GM23248 (cell line): ENCODE measurements at places on chromosomes 2 and 18. TPM values are rescaled to one million over a fixed set of nuclear protein-coding genes. Genes with fewer than 3 reads are reported as not detected.

GRCh38 chr18:68676913-68677312 lies 38.0 kb downstream of the TMX3 start:
- peaks cover 7% of the 10 kb centered on the region; the same call in 1 of the 2 replicates for H3K4me1 ChIP-seq
- no peaks in the 10 kb centered on the region for H3K27me3 ChIP-seq
- peaks cover 51% of the 10 kb centered on the region for H3K36me3 ChIP-seq
- DNase-seq = peak; percentile 45

GRCh38 chr2:28102455-28102874 lies 211.9 kb downstream of the BABAM2 start:
- no peaks in the 10 kb centered on the region for H3K27me3 ChIP-seq
- H3K27ac ChIP-seq = peak overlapping the region; percentile 55
- no peaks in the 10 kb centered on the region for H3K36me3 ChIP-seq
- peak overlapping the region; percentile 59 for H3K4me3 ChIP-seq
- DNase-seq = peak; percentile 80

DNA sequence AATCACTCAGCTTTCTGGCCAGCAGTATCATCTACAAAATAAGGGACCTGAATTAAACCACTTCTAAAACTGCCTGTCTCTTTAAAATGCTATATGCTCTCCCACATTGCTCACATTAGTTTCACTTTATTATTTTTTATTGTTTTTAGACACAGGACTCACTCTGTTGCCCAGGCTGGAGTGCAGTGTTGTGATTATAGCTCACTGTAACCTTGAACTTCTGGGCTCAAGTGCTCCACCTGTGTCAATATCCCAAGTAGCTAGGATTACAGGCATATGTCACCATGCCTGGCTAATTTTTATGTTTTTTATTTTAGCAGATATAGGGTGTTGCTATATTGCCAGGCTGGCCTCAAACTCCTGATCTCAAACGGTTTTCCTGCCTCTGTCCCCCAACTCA lies 591.3 kb upstream of the ZNF804A start:
- H3K4me1 ChIP-seq = no peaks in the 10 kb centered on the region
- H3K36me3 ChIP-seq = no peaks in the 10 kb centered on the region
- no peak for DNase-seq

DNA sequence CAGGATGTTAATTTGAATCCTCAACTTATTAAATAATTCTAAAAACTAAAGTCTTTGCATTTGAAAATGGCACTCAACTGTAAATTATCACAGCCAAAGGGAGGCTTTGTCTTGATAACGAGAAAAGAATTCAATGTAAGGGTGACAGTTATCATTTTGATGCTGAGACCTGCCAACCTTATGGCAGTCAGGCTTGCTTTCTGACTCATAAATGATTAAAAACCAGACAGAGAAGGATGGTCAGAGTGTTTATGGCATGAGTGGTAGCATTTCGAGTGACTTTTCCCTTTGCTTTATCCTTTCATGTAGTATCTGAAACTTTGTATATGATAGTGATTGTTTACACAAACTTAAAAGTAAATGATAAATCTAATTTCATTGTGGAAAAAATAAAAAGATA lies 53.9 kb upstream of the EPC2 start:
- H3K27me3 ChIP-seq = no peaks in the 10 kb centered on the region
- H3K4me1 ChIP-seq = no peaks in the 10 kb centered on the region
- H3K4me3 ChIP-seq = no peak overlapping the region
- no peaks in the 10 kb centered on the region for H3K36me3 ChIP-seq

GRCh38 chr2:158217593-158217992 lies 115.9 kb downstream of the UPP2 start:
- no peaks in the 10 kb centered on the region for H3K4me1 ChIP-seq
- DNase-seq = no peak
- no peak overlapping the region for H3K4me3 ChIP-seq
- H3K36me3 ChIP-seq = no peaks in the 10 kb centered on the region

DNA sequence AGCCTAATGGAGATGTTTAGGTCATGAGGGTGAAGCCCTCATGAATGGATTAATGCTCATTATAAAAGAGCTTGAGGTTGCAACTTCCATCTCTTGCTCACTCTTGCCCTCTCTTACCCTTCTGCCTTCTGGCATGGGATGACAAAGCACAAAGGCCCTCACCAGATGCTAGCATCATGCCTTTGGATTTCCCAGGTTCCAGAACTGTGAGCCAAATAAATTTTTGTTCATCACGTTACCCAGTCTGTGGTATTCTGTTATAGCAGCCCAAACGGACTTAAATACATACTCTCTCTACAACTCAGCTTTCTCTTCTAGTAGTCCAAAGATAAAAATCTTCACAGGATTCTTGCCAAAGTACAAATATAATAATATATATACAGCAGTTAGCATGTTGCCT lies 75.8 kb downstream of the LNPK start:
- H3K4me3 ChIP-seq = no peak overlapping the region
- peak overlapping the region; percentile 54 for H3K27ac ChIP-seq
- H3K27me3 ChIP-seq = no peaks in the 10 kb centered on the region
- H3K36me3 ChIP-seq = peaks cover 4% of the 10 kb centered on the region; the same call in 1 of the 2 replicates
- peaks cover 41% of the 10 kb centered on the region for H3K4me1 ChIP-seq
- peak; percentile 87 for DNase-seq

DNA sequence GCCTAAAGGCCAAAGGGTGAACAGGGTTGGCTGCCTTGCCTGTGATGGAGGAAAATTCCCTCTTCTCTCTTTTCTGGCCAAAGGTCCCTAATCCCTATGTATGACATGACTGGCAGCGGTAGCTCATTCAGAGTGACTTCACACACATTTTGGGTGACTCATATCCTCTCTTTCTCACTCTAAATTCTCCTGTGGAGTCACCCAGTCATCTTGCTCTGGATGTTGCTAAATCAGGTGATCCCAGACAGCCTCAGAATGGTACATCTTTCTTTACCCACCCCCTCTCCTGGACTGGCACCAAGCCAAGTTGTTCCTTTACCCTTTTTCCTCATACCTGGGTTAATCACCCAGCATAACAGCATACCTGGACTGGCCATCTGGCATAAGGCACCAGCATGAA lies 77.2 kb downstream of the NEURL3 start:
- no peak overlapping the region for H3K27ac ChIP-seq
- no peak overlapping the region for H3K4me3 ChIP-seq
- DNase-seq = peak; percentile 87
- no peaks in the 10 kb centered on the region for H3K36me3 ChIP-seq
- H3K4me1 ChIP-seq = peaks cover 20% of the 10 kb centered on the region

DNA sequence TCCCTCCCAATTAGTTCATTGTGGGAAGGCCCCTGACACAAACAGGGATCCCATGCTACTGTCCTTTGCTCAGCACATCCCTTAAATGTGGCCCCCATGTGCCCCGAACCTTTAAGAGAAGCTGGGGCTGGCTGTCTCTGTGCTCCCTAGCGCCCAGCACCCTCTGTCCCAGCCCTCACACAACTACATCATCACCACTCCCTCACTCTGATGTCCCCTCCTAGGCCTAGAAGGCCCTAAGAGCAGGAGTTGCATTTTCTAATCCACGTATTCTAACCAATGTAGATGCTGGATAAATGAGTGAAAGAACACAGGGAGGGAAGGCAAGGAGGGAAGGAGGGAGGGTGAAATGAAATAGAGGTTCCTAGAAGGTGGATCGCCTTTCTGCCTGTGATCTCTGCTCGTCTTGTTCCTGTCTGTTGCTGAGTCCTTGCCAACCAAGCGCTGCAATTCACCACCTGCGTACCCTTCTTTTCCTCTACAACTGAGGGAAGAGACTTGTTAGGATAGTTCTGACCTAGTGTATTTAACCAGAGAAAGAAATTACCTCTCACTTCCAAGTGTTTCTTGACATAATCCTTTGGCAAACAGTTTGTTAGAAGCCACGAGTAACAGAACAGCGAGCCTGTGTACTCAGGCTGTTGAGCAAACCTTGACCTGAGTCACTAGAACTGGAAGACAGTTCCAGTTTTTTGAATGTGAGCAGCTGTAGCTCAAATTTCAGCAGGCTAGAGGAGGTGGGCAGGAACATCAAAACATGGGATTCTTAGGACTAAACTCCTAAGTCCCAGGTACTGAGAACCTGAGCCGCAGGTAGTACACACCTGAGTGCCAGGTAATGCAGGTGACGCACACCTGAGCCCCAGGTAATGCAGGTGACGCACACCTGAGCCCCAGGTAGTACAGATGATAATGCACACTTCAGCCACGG lies 181.5 kb upstream of the ID2 start:
- H3K36me3 ChIP-seq = no peaks in the 10 kb centered on the region
- H3K27ac ChIP-seq = no peak overlapping the region
- H3K4me3 ChIP-seq = no peak overlapping the region
- peak; percentile 60 for DNase-seq
- H3K4me1 ChIP-seq = no peaks in the 10 kb centered on the region

DNA sequence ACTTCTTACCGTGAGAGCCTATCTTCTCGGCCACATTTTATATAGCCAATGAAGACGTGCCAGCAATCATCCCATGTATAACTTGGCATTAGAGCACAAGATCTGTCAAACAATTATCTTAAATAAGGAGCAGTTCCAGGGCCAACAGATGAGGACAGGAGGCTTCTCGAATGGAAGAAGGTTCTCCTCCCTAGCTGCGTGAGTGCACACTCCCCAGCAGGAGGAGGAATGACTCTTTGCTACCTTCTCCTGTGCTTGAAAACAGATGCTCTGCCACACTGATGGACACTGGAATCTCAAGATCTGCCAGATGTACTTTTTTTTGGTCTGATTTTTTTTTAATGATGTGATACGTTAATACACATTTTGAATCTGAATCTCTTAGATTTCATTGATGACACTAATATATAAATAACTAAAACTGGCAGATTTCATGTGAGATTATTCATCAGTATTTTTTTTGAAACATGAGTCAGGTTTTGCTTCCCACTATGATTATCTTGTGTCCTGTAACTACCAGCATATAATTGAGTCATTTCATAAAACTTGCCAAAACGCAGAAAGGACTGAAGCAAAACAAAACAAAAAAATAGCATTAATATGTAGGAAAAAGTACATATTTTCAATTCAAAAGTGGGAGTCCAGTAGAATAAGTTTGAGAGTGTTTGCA lies 626 bp upstream of the VIT start:
- H3K4me3 ChIP-seq = peak overlapping the region; percentile 59
- H3K27me3 ChIP-seq = no peaks in the 10 kb centered on the region
- H3K36me3 ChIP-seq = no peaks in the 10 kb centered on the region
- H3K4me1 ChIP-seq = peaks cover 17% of the 10 kb centered on the region
- peak overlapping the region; percentile 80 for H3K27ac ChIP-seq

DNA sequence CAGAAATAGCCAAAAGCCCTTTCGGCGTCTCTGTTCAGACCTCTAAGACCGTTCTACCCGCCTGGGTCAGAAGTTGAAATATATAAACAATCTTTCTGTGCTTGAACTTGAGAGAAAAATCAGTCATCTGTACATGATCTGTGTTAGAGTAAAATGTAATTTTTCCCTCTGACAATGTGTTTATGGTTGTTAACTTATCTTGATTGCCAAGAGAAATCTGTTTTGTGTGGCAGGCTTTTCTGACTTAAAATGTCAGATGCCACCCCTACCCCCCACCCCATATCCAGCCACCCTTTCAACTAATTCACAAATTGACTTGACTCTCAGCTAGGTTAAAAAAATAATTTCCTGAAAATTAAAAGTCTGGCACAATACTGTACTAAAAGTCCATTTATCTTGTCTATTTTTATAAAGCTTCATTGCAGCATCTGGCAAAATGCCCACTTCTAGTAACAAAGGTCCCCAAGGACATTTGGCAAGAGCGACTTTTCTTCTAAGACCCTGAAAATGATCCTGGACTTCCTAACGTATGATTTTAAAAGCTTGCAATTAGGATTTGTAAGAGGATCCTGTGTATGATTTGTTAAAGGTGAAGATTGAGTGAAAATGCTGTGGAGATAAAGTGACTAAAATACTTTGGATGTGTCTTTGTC lies 304.2 kb downstream of the EPHA4 start:
- H3K27me3 ChIP-seq = no peaks in the 10 kb centered on the region
- no peak overlapping the region for H3K27ac ChIP-seq
- no peaks in the 10 kb centered on the region for H3K36me3 ChIP-seq

SERPINB13 gene
- total RNA-seq = not detected in 2 replicates

CNTNAP5 gene
- not detected in 2 replicates for total RNA-seq

ICA1L gene
- total RNA-seq = 5.4 and 8.1 TPM in 2 replicates

NAT8 gene
- total RNA-seq = not detected in 2 replicates

GPR45 gene
- not detected in 2 replicates for total RNA-seq

SF3B1 gene
- 216 and 288 TPM in 2 replicates for total RNA-seq

OTOS gene
- total RNA-seq = not detected in 2 replicates

DNAJC10 gene
- total RNA-seq = 94.5 and 96.0 TPM in 2 replicates

NXPH2 gene
- total RNA-seq = not detected in 2 replicates
